Activated naive CD4-positive, alpha-beta T cell treated with anti-CD3 and anti-CD28 coated beads for 36 hours (primary cell): ENCODE measurements at places on chromosomes 2 and 18. TPM values are rescaled to one million over a fixed set of nuclear protein-coding genes. Genes with fewer than 3 reads are reported as not detected.

DNA sequence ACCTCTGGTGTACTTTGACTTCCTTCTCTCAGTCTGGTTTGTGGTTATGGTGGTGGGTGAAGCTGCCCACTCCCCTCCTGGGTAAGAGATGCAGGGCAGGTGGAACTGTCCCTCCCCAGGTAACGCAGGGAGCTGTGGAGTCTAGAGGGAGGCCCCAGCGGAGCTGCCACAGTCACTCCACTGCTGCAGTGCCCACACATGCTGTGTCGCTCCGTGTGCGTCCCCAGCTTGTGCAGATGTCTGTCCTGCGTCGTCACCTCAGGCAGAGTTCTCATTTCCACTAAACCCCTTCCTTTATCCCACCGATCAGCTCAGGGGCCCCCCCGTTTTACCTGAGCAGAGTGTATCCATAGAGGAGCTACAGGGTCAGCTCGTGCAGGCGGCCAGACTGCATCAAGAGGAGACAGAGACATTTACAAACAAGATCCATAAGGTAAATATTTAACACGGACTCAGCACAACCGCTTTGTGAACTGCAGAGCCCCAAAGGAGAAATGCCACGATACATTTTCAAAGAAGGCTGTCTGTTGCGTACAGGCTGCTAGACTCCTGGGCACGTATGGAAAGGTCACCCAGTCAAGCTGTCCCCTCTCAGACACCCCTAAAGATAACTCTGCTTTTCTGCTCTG is 87.4 kb downstream of the MTCL1 start:
- no peaks in the 10 kb centered on the region for H3K27me3 ChIP-seq
- H3K27ac ChIP-seq, result no peak overlapping the region
- DNase-seq, result no peak
- H3K4me1 ChIP-seq, result peaks cover 6% of the 10 kb centered on the region

DNA sequence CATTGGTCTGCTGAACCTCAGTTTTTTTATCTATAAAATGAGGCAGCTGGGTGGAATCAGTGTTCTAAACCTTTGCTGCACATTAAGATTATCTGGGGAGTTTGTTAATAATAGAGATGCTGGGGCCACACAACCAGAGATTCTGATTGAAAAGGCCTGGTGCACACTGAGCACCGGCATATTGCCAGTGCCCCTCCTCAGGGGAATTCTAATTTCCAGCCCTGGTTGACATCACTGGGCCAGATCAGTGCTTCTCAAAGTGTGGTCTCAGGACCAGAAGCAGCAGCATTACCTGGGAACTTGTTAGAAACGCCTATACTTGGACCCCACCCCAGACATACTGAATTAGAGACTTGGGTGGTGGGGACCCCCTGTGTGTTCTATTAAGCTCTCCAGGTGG is 112.5 kb downstream of the SETBP1 start:
- no peak for DNase-seq
- H3K27me3 ChIP-seq, result peaks cover 14% of the 10 kb centered on the region
- no peak overlapping the region for H3K4me3 ChIP-seq
- peaks cover 16% of the 10 kb centered on the region for H3K4me1 ChIP-seq

GRCh38 chr2:57180042-57180567 is 866.5 kb upstream of the VRK2 start:
- H3K27ac ChIP-seq, result no peak overlapping the region
- H3K27me3 ChIP-seq, result no peaks in the 10 kb centered on the region
- H3K4me1 ChIP-seq, result no peaks in the 10 kb centered on the region
- H3K36me3 ChIP-seq, result no peaks in the 10 kb centered on the region
- DNase-seq, result no peak
- H3K4me3 ChIP-seq, result no peak overlapping the region

DNA sequence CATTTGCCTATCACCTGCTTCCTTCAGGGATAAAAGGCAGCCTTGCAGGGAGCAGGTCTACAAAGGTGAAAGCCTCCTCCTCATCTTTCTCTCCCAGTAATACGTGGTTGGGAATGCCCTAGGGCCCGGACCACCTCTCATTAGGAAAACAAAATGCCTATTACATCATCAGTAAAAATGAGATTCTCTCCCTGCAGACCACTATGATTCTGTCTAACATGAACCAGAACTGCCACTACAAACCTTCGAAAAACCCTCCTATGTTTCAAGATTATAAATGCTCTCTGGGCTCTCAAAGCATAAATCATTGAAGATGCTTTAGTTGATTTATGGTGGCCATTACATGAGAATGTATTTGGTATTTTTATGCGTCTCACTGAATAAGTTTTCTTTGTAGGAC is 108.4 kb upstream of the ARL5A start:
- H3K4me3 ChIP-seq, result no peak overlapping the region
- no peak overlapping the region for H3K27ac ChIP-seq
- no peaks in the 10 kb centered on the region for H3K4me1 ChIP-seq
- DNase-seq, result no peak
- H3K36me3 ChIP-seq, result no peaks in the 10 kb centered on the region

DNA sequence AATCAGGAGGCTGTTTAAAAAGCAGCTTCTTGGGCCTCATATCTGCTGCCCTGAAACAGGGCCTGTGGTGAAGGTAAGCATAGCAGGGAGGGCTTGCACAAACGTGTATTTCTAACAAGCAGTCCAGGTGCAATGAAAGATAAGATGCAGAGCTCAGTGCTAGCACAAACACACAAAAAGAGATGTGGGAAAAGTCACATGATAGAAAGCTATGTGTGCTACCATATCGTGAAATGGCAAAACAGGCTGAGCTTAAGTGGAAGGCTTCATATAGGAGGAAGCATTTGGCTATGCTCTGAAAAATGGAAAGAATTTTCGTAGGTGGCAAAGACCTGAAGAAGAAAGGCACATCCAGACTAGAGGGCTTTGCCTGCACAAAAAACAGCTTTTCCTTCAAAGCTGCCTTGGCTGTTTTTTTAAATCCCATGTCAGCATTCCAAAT is 10.2 kb downstream of the RSAD2 start:
- no peak for DNase-seq
- no peak overlapping the region for H3K4me3 ChIP-seq
- H3K36me3 ChIP-seq, result peaks cover 3% of the 10 kb centered on the region

DNA sequence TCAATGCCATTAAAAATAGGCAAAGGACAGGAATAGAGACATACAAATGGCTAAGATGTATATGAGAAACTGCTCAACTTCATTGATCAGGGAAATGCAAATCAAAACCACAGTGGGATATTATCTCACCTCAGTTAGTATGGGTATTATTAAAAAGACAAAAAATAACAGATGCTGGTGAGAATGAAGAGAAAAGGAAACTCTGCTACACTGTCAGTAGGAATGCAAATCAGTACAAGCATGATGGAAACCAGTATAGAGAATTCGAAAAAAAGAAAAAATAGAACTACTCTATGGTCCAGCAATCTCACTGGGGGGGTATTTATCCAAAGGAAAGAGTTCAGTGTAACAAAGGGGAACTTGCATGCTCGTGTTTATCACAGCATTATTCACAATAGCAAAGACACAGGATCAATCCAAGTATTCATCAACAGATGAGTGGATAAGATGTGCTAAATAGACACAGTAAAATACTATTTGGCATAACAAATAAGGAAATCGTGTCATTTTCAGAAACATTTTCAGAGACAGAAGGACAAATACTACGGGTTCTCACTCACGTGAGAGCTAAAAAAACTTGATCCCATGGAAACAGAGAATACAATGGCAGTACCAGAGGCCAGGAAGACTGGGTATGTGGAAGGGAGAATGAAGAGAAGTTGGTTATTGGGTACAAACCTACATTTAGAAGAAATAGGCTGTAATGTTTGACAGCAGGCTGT is 60.6 kb downstream of the CCDC74A start:
- H3K36me3 ChIP-seq, result no peaks in the 10 kb centered on the region
- H3K27ac ChIP-seq, result no peak overlapping the region
- no peak overlapping the region for H3K4me3 ChIP-seq
- H3K4me1 ChIP-seq, result no peaks in the 10 kb centered on the region

- H3K27ac ChIP-seq, result no peak overlapping the region
- H3K36me3 ChIP-seq, result no peaks in the 10 kb centered on the region
- no peak overlapping the region for H3K4me3 ChIP-seq
- H3K27me3 ChIP-seq, result peaks cover 51% of the 10 kb centered on the region
Measured at GRCh38 chr2:15939556-15939853, 845 bp upstream of the MYCN start.

DNA sequence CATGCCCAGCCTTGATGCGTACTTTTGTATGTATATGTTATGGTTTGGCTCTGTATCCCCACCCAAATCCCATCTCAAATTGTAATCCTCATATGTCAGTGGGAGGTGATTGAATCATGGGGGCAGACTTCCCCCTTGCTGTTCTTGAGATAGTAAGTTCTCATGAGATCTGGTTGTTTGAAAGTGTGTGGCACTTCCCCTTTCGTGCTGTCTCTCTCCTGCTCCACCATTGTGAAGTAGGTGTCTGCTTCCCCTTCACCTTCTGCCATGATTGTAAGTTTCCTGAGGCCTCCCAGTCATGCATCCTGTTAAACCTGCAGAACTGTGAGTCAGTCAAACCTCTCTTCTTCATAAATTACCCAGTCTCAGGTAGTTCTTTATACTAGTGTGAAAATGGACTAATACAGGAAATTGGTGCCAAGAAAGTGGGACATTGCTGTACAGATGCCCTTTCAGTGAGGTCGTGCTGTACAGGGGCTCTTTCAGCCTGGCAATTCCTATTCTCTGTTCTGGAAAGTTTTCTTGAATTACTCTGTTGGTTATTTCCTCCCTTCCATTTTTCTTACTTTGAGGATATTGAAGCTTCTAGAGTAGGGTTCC is 38.2 kb downstream of the KCMF1 start:
- peak; percentile 56 for DNase-seq
- peak overlapping the region; percentile 9 for H3K4me3 ChIP-seq
- H3K36me3 ChIP-seq, result peaks cover 41% of the 10 kb centered on the region
- peaks cover 76% of the 10 kb centered on the region for H3K4me1 ChIP-seq
- H3K27ac ChIP-seq, result peak overlapping the region; percentile 89

The RFX8 gene
- total RNA-seq, result 0.60 TPM

The ABCA12 gene
- total RNA-seq, result not detected

The PROKR1 gene
- total RNA-seq, result not detected

The CHST9 gene
- not detected for total RNA-seq

The REG3A gene
- not detected for total RNA-seq

The ITGAV gene
- 5.0 TPM for total RNA-seq
